ENCODE measurements at places on chromosomes 6 and 20.

GRCh38 chr20:59361411-59361810 lies 61.0 kb downstream of the EDN3 start:
- DNase-seq: no peak

GRCh38 chr20:46928580-46929132 lies 34.0 kb downstream of the EYA2 start:
- no peak for DNase-seq

- DNase-seq: no peak
These were observed 271.0 kb downstream of the ZNF217 start for GRCh38 chr20:53322651-53323050.

GRCh38 chr6:145483191-145483996 lies 251.9 kb downstream of the EPM2A start:
- DNase-seq: no peak

- no peak for DNase-seq
These were observed 125.3 kb upstream of the FOXO3 start for GRCh38 chr6:108435391-108435790.

- DNase-seq: no peak
These were observed 164.1 kb upstream of the SYNDIG1 start for GRCh38 chr20:24305371-24305770.

DNA sequence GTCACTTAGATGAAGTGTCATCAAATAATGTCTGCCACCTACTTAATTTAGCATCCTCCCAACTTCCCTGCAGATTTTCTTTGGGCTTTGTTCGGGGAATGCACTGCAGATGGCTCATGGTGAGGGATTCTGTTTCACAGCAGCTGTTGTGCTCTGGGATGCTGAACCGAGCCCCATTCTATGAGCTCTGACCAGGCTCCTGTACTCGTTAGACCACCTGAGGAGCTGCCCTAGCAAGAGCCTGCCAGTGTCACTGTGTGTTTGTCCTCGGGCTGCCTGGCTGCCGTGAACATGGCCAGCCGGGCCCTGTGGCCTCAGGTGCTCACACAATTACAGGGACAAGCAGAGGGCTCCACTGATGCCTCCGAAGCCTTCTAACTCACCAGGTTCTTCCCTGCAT lies 238.8 kb upstream of the ECI2 start:
- peak; percentile 70 for DNase-seq

DNA sequence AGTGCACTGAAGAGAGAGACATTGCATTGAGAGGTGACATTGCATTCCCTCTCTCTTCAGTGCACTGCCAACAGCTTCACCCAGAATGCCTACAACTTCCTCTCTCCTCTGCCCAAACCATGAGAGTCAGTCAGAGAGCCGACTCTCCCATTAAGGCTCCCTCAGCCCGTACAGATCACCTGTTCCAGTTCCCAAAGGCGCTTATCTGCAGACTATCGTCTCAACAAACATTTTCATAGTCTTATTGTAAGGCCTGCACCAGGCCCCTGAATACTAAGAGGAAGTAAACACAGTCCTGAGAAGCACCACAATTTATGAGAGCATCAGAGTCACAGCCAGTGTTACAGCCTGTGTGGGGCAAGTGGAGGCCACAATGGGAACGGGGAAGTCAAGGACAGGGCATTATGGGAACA lies 53.7 kb downstream of the GFOD1 start:
- no peak for DNase-seq

GRCh38 chr20:63015662-63016361 lies 9.0 kb upstream of the BHLHE23 start:
- DNase-seq: no peak

DNA sequence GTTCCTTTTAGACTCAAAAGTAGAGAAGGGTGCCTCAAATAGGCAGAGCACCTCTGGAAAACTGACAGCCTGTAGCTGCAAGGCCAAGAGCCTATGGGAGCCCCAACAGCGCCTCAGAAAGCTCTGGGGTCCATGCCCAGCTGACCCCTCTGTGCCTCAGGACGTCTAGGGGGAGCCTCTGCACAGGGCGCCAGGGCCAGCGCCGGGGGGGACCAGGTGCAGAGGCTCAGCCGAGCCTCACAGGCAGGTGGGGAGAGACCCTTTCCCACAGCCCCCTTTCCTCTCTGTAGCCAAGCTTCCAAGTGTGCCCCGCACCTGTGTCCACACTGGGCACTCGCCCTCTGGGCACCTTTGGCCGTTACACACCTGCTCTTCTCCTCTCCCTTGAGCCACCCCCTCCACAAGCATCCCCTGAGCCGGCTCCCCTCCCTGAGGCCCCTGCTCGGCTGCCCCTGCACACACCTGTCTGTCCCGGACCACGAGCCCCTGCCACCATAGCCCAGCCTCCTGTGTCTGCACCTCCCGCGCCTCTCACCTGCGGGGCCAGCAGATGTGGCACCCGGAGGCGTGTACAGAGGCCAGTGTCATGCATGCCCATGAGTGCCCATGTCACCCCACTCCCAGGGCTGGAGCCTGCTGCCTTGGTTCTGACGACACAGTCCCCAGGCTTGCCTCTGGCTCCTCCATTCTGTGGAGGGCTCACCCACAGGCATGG lies 53.2 kb downstream of the GINS1 start:
- peak; percentile 50 for DNase-seq

DNA sequence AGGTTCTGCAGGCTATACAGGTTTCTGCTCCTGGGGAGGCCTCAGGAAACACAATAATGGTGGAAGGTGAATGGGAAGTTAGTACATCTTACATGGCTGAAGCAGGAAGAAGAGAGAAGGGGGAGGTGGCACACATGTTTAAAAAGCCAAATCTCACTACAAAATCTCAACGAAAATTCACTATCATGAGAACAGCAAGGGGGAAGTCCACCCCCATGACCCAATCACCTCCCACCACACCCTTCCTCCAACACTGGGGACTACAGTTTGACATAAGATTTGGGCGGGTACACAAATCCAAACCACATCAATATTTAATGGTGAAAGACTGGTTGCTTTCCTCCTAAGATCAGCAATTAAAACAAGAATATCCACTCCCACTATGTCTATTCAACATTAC lies 13.8 kb upstream of the POLR1H start:
- DNase-seq: no peak

GRCh38 chr6:86016567-86016966 lies 373.9 kb upstream of the SYNCRIP start:
- DNase-seq: peak; percentile 60

DNA sequence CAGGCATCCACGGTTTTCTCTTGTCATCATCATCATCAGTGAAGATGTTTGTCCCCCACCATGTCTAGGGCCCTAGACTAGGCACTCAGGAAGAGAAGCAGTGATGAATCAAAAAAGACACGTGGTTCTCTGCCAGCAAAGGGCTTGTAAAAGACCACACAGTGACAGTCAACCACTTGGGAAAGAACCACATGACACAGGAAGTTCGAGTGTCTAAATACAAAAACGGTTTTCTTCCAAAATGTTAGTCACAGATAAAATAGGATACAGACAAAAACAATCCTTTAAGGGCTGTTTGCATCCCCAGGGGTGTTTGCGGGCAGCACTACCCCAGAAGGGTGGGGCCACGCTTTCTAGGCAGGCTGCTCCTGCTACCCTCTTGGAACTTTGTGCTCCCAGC lies 356.8 kb upstream of the AGPAT4 start:
- DNase-seq: no peak

GRCh38 chr20:53810661-53811355 lies 217.2 kb upstream of the ZNF217 start:
- no peak for DNase-seq

DNA sequence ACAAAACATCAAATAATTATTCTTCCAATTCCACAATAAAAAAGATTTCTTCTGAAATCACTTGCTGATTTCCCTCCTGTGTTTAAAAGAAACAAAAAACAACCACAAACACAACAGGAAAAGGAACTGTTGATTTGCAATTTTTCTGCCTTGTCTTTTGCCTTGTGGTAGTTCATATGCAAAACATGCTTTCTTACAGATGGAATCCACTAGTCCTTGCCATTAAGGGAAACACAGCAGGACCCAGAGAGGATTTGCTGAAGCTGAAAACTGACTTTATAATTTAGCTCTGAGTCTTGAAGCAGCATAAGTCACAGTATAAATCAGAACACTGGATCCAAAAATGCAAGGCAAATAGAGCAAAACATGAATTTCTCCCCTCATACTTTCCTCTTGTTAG lies 328.8 kb downstream of the PHF3 start:
- no peak for DNase-seq

DNA sequence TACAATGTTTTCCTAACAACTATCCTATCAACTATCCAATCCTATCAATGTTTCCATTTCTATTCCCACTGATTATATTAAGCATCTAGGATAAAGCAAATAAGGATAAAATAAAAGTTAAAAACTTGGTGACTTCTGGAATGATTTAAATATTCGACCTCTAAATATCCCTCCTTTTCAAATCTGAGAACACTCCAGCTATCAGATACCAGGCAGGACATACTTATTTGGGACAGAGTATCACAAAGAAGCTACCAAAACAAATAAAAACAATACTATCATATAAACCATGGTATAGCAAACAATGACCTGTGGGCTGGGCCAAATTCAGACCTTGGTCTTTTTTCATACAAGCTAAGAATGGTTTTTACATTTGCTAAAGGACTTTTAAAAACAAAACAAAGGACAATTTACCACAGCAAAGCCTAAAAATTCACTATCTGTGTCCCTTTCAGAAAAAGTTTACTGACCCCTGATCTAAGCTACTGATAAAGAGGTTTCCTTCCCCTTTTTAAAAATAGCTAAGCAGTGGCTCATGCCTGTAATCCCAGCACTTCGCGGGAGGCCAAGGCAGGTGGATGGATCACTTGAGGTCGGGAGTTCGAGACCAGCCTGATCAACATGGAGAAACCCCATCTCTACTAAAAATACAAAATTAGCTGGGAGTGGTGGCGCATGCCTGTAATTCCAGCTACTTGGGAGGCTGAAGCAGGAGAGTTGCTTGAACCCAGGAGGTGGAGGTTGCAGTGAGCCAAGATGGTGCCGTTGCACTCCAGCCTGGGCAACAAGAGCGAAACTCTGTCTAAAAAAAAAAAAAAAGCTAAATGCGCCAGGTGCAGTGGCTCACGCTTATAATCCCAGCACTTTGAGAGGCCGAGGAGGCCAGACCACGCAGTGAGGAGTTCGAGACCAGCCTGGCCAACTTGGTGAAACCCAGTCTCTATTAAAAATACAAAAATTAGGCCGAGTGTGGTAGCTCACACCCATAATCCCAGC lies 6.0 kb downstream of the NUP153 start:
- DNase-seq: no peak

DNA sequence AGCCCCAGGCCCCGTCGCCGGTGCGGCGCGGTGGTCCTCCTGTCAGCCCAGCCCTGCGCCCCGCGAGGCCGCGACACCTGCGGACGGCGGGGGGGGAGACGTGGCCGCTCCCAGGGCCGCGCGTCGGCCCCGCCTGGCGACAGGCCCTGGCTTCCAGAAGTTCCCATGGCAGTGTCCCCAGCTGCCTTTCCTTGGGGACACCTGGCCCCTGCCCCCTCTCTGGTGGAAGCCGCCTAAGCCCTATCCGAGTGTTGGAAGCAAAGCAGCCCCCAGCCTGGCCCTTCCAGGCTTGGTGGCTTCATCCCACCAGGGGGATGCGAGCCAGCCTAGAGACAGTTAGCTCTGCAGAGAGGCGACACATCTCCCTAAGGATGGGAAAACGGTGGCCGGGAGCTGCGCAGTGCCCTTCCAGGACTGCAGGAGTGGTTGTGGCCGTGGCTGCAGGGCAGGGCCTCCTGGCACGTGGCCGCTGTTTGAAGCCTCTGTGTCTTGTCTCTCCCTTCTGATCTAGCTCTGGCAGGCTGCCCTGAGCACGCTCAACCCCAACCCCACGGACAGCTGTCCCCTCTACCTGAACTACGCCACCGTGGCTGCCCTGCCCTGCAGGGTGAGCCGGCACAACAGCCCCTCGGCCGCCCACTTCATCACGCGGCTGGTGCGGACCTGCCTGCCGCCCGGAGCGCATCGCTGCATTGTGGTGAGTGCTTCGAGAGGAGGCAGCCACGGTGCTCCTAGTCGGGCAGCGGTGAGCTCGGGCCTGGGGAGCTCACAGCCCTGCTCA lies 816 bp downstream of the NPEPL1 start:
- peak; percentile 60 for DNase-seq

DNA sequence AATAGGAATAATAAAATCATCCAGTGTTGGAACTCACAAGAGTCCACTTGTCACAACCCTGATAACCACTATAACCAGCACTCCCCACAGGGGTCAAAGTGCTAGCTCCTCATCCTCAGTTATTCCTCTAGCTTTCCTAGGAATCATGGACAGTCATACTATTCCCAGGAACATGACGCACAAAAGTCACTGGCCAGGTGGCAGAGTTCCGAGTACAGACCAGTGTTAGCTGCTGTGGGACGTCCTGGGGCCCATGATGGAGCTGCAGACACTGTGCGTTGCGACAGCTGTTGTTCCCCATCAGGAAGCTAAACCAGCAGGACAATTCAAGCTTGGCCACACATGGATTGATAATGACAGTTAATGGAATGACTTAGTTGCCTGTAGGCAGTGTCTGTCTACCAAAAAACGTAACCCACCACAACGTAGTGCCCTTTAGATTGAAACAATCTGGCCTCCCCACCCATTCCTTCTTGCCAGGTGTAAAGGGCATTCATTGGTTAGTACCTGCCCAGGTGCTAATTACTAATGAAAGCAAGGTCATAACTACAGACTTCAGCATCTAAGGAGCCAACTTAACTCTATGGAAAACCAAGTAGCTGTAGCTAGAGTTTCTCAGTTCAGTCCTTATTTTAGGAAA lies 17.4 kb downstream of the EZR start:
- DNase-seq: no peak

DNA sequence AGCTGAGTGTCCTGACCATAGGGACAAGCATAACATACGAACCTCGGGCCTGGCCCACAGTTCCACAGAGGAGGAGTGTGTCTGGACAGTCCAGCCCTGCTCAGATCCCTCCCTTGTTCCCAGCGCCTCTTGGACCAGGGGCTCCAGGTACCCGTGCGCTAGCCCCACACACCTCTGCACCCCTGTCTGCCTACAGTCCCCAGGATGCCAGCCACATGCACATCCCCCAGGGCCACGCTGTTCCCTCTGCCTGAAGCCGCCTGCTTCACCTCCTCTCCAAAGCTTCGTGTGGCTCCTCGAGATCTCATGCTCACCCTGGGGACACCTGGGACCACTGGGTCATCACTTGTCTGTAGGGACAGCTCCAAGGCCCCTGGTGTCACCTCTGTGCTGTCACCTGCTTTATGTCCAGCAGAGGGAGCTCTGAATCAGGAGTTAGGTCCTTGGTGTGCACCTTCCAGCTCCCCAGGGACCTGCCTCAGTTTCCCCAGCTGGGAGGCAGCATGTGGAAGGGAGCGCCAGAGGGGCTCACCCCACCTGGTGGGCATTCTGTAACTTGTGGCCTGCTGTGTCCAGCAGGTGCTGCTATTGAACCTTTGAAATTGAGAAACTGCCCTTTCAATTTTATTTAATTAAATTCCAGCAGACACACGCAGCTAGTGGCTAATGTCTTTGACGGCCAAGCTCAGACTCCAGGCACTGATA lies 7.3 kb upstream of the YTHDF1 start:
- no peak for DNase-seq

All from islet precursor cell (in vitro differentiated cells).